ENCODE measurements at places on chromosomes 3 and 15.

DNA sequence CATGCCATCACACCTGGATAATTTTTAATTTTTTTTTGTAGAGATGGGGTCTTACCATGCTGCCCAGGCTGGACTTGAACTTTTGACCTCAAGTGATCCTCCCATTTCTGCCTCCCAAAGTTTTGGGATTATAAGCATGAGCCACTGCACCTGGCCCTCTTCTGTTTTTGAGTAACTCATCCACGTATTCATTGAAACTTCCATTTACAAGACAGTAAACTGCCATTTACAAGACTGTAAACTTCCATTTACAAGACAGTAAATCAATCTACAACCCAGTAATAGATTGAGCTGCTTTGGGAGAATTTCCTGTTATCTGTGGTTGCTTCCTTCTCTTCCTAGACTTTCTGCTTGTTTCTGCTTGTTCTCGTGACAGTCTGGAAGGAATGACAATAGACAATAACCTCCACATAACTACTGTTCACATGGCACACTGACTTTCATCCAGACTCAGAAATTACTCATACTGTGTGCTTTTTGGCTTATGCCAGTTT, 114.7 kb upstream of the CCNL1 start:
- no peak for DNase-seq

DNA sequence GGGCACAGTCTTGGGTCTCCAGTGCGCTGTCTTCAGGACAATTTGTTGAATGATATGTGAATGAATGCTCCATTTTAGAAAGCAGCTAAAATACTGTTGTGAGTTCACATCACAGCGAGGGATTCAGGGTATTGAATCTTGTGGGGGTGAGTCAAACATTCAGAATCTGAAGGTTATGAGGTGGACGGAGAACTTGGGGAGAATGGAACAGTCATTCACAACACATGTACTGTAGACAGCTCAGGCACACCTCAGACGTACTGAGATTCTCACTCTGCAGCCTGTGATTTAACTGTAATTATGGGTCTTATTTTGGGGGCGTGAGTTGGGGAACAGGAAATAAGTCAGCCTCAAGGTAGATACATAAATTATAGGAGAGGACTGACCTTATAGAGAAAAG, 13.9 kb downstream of the CRYBG3 start:
- no peak for DNase-seq

GRCh38 chr3:38001456-38002081, 11.0 kb downstream of the VILL start:
- no peak for DNase-seq

GRCh38 chr15:70156671-70157271, 59.1 kb upstream of the TLE3 start:
- DNase-seq: no peak

DNA sequence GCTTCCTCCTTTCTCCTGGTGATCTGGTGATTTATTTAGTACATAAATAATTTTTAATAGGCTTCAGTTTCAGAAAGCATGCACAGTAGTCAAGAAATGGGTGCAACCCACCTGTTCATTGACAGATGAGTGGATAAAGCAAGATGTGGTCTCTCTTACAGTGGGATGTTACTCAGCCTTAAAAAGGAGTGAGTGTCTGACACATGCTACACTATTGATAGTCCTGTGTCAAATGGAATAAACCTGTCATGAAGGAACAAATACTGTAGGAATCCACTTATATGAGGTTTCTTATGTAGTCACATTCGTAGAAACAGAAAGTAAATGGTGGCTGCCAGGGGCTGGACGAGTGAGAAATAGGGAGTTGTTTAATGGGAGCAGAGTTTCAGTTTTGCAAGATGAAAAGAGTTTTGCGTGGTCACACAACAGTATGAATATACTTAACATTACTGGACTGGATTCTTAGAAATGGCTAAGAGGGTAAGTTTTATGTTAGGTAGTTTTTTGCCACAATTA, 56.0 kb upstream of the PPARG start:
- DNase-seq: no peak

DNA sequence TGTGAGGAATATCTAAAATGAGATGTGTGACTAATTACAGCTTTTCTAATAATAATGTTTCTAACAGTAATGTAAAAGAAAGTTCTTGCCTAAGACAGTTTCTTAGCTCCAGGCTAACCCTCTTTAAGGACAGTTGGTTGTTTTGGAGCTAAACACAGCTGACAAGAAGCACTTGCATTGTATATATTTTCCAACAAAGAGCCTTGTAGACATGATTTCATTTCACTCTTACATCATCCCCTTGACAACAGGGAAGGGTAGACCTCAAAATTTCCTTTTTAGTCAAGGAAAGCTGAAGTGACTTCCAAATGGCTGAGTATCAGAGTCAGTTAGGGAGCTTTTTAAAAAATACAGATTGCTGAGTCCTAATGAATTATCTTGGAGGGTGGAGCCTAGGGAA, 4.1 kb downstream of the ARID3B start:
- DNase-seq: no peak

DNA sequence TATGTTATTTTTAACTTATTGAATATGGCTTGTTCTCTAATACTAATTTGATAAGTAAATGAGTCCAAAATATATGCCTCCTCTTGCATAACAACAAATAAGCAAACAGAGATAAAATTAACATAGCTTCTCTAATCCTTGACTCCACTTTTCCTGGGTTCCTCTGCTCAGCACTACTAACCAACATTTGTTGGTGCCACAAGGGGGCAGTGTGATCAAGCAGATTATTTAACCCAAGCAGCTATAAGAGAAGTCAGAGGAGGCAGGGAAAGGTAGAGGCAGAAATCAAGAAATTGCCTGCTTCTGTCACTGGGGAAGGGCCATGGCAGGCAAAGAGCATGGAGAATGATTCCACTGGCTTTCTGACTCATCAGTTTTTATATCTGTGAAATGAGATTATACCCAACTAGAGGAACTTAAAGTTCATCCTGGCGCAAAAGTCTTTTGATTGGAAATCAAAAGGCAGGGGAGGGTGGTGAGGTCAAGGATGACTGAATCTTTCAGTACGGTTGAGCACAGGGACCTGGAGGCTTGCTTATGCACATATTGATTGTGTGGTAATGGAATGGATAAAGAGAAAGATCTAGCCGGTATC, 152.2 kb downstream of the IGSF11 start:
- DNase-seq: peak; percentile 65

DNA sequence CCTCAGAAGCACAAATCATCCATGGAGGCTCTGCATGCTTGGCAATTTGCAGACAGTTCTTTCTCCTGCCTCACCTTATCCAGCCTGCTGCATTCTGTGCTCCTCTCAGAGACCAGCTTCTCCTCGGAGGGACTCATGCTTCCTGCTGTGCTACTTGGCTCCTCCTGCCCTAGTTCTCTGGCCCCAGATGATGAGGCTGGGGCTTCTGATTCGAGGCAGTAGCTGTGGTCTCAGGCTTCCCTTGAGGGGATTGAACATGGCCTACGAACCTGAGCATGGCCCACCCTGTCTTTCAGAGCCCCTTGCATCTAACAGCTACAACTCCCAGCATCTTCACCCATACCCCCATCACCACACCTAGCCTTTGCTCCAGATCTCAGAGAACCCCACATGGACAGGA, 6.7 kb downstream of the VIPR1 start:
- no peak for DNase-seq

DNA sequence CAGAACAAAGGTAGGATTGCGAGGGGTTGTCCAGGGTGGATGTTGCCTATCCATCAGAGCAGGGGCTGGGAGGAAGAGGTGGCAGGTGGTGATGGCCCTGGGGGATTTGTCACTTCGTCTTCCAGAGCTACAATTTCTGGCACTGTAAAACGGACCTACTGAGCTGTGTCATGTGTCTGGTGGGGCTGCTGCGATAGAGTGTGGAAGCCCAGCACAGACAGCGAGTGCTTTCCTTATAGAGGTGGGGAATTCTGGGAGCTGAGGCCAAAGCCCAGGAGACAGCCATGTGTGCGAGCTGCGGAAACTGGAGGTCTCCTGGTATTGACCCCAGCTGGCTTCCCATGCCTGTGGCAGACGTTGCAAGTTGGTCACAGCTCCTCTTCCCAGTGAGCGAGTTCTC, 61.2 kb upstream of the SEC22A start:
- no peak for DNase-seq

Measured in activated CD8-positive, alpha-beta memory T cell treated with anti-CD3 and anti-CD28 coated beads, Interleukin-2, amount 50 U/mL, for 4 hours (primary cell).